ENCODE measurements at places on chromosomes 3 and 15.

- DNase-seq, result no peak
These were observed 133.5 kb downstream of the WNT7A start for GRCh38 chr3:13746385-13746784.

GRCh38 chr3:31053299-31053698 lies 158.8 kb upstream of the GADL1 start:
- DNase-seq, result no peak

DNA sequence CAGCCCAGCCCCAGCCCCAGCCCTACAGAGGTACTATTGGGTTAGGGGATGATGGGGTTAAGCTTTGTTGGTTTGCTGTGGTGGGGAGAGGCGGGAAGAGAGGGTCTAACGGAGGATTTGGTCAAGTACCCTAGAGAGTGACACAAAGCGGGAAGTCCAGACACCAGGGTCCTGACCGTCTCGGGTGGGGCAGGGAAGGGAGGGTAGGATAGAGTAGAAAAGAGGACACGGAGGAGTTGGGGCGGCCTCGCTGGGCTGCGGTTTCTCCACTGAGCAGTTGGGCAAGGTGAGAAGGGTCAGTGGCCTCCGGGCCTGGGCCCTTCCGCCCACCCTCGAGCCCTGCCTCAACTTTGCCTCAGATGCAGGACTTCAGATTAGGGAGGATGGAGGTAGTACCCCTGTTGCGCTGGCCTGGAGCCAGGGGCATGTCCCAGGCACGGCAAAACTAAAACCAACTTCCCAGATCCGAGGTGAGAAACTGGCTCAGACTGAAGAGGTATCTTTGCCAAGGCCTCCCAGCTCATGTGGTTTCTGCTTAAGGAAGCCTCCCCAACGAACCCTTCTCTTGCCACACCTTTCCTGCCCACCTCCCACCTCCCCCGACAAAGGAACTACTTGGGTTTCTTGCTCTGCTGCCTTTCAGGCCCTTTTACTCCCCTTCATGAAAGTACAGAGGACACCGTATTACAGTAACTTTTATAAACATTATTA lies 551 bp downstream of the PML start:
- no peak for DNase-seq

DNA sequence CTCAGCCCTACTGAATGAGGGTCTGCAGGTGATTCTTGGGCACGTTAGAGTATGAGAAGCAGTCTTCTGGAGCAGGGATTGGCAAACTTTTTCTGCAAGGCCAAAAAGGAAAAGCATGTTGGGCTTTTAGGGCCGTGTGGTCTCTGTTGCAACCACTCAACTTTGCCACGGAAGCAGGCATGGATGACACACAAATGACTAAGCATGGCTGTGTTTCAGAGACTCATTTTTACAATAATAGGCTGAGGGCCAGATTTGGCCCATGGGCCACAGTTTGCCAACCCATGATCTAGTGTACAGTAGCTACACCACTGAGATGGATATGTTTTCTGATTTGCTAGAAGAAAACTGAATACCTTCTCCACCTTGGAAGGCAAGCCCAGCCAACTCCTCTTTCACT lies 66.1 kb upstream of the PRICKLE2 start:
- no peak for DNase-seq

DNA sequence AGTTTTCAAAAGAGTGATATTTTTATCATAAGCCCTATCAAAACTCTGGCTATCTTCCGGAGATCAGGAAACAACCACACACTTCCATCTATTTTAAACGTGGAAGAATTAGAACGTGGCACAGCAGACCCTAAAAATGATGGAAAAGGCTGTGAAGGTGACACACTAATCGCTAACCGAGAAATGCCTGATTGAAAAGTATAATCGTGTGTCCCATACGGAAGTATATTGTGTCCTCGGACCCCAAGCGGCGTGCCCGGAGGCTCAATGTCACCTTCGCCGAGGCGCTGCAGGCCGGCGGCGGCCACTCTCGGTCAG lies 642 bp downstream of the COX5A start:
- no peak for DNase-seq

DNA sequence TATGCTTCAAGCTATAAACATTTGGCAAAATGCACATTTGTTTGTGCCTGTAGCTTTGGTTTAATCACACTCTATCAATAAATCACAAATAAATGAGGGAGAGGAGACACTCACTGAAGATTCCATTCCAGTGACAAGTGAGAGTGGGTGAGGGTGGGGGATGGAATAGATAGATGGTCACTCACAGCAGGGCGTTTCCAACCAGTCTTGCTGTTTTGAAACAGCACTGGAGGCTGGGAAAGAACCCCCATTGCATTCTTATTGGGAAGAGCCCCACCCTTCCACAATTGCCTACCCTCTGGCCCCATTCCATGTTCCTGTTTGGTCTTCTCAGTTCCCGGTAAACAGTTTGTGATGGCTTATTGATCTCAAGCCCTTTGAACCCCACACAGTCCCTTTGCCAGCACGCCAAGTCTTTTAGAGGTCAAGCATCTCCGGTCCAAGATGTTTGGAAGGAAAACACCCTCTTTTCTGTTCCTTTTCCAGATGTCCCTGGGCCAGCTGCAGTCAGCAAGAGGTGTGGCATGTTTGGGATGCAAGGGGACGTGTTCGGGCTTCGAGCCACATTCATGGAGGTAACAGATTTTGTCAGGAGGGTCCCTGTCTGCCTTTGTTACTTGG lies 30.7 kb downstream of the LMCD1 start:
- DNase-seq, result no peak

DNA sequence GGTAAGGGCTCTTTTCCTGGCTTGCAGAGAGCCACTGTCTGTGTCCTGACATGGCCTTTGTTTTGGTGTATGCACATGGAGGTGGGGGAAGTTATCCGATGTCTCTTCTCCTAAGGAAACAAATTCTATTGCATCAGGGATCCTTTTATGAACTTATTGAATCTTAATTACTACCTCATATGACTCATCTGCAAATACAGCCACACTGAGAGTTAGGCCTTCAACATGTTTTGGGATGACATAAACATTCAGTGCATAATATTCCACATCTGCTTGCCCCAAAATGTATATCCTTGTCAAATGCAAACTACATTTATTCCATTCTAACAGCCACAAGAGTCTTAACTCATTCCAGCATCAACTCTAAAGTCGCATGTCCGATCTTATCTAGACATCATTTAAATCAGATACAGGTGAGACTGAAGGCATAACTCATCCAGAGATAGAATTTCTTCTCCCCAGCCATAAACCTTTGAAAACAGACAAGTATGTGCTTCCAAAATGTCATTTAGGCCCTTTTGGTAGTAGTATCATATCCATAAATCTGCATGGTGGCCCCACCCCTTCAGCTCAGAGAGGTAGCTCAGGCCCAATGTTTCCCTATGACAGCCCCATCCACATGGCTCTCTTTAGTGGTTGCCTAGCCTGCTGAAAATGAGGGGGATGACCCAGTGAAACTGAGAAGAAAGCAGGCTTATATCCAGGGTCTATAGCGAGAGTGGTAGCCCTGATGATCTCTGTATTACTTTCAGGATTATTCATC lies 289.5 kb upstream of the ALCAM start:
- DNase-seq, result no peak

GRCh38 chr3:9069971-9070370 lies 106.7 kb upstream of the RAD18 start:
- DNase-seq, result no peak
